ENCODE measurements at places on chromosomes 4 and X.
A peak's percentile ranks its signal among the peaks of the same experiment; 100 is the strongest.

DNA sequence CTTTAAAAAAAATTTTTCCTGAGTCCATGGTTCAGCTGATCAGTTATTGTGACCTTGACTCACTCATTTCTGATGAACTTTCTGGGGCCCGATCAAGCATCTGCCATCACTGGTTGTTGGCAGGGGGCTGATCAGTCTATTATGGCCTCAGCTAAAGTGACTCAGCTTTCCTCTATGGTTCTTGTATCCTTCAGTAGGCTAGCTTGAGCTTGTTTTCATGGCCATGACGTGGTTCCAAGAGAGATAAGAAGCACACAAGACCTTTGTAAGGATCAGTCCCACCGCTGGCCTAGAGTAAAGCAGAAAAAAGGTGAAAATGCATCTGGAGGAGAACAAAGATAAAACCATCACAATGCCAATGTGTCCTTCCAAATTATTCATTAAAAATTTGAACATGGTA is 29.8 kb upstream of the EPGN start:
- DNase-seq = no peak

- no peak for DNase-seq
Measured at GRCh38 chr4:159178151-159178546, 75.3 kb downstream of the RAPGEF2 start.

- DNase-seq = no peak
Measured at GRCh38 chrX:109880629-109881028, 122.3 kb upstream of the TMEM164 start.

DNA sequence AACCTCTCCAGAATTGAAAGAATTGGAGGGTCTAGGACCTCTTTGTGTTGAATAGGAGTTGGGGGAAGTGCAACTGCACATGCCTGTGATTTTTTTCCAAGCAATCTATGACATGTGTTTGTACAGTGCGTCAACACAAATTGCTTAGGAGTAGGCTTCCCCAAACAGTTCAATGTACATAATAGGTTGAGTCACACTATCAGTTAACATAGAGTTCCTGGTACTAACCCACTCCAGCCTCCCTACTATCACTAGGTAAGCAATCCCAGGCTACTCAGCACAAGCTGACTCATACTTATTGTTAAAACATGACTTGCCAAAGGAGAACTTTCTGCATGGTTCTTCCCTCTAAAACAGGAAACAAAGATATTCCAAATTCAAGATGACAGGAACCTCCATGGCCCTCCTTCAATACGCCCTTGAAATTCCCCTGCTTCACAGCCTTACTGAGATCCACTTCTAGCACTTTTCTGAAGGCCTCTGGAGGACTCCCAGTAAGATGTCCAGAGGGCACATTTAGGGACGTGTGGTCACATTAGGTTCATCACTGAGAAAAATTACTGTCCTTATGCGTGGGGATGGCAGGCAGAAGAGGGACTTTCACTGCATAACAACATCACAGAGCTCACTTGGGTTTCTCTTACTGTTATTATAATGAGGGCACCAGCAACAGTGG is 8.4 kb upstream of the VSIG1 start:
- peak; percentile 18 for DNase-seq

GRCh38 chrX:153417637-153418036 is 6.4 kb downstream of the ZFP92 start:
- DNase-seq = no peak

DNA sequence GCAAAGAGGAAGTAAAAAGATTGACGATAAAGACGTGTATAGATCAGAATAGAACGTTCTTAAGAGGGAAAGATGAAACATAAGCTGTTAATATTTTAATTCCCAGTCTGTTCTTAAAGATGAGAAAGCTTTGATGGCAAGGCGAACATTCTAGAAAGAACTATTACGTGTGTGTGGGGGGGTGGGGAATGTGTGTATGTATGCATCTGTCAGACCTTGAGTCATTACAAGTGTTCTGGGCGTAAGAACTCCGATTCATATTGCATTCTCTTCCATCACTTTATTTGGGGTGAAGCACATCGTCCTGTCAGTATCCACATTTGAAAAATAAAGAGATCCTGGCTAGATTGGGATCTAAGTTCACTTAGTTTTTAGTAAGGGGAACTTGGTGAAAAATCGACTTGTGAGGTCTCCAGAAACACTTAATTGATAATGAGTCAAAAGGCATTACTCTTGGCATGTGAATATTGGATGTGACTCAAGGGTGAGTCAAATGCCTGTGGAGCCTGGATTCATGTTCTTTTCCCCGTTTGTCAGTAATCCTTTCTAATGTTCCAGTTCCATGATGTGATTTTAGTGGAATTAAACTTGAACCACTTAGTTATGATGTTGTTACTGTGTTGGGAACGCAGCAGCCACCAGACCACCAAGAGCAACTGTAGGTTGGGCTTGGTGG is 3.1 kb downstream of the SMS start:
- no peak for DNase-seq

- no peak for DNase-seq
Measured at GRCh38 chr4:93578942-93579341, 249.6 kb upstream of the ATOH1 start.

DNA sequence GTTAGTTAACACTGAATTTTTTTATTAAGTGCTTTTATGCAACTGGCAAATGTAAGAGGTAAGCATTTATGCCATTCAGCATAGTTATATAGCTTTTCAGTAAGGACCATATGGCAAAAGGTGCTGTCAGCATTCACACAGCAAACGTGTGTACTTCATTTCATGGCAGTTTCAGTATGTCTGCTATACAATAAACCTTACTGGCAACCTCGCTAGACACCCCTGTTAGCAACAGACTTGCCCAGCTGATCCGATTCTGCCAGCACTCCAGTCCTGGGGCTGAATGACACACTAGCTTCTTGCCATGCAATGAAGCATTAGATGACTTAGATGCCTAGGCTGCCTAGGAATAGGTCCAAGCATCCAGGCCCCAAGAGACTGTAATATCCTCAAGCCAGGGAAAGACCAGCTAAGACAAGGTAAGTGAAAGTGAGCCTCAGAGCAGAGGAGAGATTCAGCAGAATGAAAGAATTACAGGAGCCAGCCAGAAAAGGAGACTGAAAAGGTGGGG is 47.3 kb upstream of the DOCK11 start:
- DNase-seq = no peak

DNA sequence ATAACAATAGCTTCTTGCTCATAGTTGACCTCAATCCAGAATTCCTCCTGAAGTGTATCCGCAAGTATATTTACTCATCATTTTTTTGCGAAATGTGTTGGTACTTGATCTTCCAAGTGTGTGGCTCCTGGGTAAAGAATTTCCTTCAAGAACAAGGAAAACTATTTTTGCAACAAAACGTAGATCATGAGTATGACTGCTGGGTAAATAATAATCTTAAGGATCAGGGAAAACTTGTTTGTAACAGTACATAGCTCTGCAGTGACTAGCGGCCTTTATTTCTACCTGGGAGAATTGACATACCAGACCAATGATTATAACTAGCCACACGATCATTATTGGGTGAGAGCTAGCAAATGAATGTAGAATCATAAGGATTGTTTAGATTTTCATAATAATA is 1311.7 kb downstream of the ARAP2 start:
- no peak for DNase-seq

GRCh38 chrX:100625985-100626491 is 10.6 kb downstream of the TSPAN6 start:
- no peak for DNase-seq

DNA sequence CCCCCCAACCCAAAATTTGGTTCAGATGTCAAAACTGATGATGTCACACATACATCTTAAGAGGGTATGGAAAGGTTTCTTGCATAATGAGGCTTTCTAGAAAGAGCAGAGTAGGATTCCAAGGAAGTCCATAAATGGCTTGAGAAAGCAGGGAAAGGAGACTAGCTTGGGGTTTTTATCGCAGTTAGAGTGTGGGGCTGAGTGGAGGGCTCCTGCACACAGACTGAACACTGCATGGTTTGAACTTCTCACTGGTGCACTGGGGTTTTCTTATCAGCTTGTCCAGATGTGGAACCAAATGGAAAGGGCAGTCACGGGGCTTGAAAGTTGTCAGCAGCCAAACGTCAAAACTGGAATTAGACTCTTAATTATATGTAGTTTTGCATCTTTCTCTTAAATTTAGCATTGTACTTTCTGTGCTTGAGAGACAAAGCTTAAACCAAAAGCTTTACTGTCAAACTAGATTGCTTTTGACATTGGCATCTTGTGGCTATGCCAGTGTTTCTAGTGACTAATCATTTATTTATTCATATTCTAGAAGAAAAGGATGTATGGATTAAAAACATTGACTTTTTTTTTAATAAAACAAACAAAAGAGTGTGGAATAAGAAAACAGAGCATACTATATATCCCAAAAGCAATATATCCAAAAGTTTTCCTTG is 78.3 kb upstream of the STIM2 start:
- no peak for DNase-seq

DNA sequence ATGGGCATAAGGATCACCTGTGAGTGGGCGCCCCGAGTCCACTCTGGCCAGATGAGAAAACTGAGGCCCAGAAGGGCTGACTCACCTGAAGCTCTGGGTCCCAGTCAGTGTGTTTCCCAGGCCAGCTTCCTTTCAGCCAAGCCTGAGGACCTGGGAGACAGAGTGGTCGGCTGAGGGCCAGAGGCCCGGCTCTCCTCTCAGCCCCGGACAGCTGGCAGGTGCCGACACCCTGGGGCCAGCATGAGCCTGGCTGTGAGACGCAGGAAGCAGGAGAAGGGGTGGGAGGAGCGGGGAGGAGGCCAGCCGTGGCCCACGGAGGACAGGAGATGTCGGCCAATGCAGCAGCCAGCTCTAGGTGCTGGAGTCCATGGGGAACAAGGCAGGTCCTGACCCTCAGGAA is 28.9 kb downstream of the ATP2B3 start:
- DNase-seq = no peak

GRCh38 chr4:55509266-55509665 is 37.4 kb downstream of the CLOCK start:
- DNase-seq = no peak

- DNase-seq = no peak
Measured at GRCh38 chrX:2536141-2536540, 35.4 kb upstream of the DHRSX start.

GRCh38 chr4:174427571-174428140 is 94.6 kb downstream of the HPGD start:
- DNase-seq = no peak

DNA sequence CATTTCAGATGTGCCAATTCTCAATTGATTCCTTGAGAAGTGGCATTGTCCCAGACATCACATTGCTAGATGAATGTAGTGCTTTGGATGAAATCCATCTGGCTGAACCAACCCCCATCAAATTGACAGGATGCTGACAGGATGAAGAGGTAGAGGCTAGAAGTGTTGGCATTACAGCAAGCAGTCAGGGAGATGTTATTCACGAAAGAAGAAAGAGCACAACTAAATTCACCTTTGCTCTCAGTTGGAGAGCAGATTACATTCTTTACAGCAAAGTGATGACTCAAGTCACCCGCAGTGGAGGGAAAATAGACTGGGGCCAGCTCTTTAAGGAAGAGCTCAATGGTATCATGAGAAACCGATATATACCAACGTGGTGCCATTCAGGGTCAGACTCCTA is 259.6 kb downstream of the C4orf33 start:
- DNase-seq = no peak

DNA sequence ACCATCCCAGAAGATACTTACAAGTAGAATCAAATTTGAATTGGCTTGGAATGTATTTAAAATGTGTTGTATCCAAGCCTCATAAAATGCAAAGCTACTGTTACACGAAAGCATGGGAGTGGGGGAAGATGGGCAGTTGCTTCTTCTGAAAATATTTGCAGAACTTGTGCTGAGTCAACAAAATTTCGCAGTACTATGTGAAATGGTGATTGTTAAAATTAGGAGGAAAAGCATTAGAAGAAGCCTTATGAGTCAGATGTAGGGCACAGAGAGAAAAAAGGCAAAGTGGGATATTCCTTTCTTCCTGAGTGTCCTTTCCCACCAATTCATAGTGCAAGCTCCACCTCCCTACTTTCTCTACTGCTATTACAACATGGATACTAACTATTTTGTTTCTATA is 332.7 kb downstream of the PRDM5 start:
- DNase-seq = no peak

GRCh38 chrX:71627588-71628404 is 9.5 kb upstream of the CXCR3 start:
- no peak for DNase-seq

DNA sequence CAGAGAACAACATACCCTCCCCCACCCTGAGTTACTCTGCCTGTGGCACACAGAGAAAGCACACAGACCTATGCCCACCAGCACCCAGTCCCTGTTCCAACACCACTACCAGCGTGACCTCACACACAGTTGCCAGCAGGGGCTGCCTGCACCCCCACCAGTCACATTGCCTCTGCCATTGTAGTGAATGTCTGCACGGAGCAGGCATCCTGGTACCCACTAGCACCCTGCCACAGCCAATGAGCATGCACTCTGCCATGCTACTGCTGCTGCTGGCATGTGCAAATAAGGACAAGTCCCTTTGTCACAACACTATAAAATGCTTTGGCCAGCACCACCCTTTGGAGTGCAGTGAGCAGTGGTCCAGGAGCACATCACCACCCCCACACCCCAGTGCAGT is 47.1 kb downstream of the DACH2 start:
- DNase-seq = no peak

DNA sequence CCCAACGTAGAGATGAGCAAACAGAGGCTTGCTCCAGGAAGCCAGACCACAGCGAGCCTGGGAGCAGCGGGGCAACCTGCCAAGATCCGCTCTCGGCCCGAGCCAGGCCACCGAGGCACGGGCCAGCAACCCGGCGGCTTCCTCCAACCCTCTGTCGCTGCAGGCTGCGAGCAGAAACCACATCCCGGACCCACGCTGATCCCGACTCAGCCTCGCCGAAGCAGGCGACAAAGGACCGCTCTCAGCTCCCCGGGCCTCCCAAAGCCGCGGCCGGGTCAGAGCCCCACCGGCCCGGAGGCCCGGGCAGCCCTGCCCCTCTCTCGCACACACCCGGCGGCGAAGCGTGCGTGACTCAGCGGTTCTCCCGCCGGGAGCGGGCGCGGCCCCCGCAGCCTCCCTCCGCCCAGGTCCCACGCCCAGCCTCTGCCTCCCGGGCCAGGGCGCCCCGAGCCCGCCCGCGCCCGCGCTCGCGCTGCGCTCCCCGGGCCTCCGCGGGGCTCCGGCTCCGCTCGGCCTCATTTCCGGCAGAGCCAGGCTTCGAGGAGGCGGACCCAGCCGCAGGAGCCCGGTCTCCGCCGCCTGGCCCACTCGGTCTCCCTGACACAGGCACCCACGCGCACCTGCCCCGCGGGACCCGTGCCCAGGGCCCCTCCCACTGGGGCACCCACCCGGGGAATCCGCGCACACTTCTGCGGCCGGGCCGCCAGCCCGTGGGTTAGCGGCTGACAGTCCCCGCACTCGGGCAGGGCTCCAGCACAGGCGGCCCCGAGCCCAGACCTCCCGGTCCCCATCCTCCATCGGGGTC is 1.7 kb downstream of the PPP2R2C start:
- DNase-seq = no peak

GRCh38 chr4:37383579-37384229 is 139.2 kb downstream of the NWD2 start:
- DNase-seq = no peak

DNA sequence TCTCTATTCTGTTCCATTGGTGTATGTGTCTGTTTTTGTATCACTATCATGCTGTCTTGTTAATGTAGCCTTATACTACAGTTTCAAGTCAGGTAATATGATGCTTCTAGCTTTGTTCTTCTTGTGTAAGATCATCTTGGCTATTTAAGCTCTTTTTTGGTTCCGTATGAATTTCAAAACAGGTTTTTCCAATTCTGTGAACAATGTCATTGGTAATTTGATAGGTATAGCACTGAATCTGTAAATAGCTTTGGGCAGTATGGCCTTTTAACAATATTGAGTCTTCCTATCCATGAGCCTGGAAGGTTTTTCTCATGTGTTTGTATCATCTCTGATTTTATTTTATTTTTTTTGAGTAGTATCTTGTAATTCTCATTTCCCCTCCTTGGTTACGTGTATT is 94.3 kb downstream of the ANAPC10 start:
- DNase-seq = no peak
